Activated CD8-positive, alpha-beta memory T cell treated with anti-CD3 and anti-CD28 coated beads for 4 hours (primary cell): ENCODE measurements at places on chromosomes 2 and 18.

DNA sequence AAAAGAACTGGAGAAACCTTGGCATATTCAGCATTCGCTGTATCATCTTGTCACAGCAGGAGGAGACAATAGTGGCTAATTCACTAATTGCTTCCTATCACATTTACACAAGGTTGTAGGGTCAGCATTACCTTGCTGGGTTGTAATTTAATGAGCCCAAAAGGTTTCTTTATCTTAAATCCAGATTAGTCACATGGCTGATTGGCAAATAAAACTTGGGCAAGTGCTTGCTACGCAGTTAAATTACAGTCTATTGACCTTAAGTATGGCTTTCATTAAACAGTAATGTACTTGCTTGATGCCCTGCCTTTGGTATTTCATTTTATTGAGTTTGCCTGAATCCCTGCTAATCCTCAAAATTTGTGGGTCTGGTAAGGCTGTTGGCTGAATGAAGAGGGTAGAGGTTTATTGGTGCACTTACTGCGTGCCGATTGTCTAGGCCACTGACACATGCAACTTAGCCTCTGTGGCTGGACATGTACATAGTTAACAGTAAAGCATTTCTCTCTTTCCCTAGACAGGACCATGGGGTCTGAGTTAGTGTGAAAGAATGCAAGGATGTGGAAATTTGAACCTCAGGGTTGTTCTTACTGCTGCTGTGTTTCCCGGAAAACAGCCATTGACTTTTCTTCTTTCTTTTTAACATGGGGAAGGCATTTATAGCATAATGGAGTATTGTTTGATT lies 34.3 kb downstream of the FMNL2 start:
- DNase-seq: no peak

GRCh38 chr2:172372436-172372835 lies 55.0 kb upstream of the ITGA6 start:
- DNase-seq: no peak

DNA sequence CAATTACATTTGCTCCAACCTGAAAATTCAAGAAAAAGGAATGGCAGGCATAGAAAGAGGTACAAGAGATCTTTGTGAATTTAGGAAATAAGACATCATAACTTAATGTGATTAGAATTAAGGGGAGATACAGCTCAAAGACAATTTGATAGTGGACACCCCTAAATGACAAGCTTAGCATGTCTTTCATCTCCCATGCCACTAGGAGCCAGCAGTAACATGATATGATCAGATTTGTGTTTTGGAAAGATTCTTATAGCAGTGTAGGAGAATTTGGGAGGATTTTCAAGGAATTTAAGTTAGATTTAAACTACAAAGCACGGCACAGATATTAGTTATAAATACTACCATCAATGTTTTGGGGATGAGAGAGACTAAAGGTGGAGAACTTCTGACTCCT lies 340.8 kb downstream of the RDH14 start:
- DNase-seq: no peak

GRCh38 chr2:114699423-114699944 lies 257.0 kb downstream of the DPP10 start:
- no peak for DNase-seq

- no peak for DNase-seq
Observed at GRCh38 chr2:176484838-176485237, 215.6 kb downstream of the MTX2 start.

DNA sequence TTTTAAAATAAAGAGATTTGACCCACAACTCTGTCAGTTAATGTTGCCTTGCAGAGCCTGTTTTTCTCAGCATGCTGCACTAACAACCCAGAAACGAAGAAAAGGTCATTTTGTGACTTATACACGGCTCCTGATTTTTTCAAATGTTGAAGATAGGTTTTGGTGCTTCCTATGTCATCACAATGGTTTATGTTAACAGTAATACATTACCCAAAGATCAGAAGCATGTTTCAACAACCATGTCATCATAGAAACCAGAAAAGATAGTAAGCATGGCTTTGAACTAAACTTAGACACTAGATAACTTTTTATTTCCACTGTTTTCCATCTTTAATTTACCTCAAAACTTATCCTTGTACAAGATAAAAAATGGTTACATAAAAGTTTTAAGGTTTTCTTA lies 10.1 kb downstream of the BAZ2B start:
- no peak for DNase-seq

DNA sequence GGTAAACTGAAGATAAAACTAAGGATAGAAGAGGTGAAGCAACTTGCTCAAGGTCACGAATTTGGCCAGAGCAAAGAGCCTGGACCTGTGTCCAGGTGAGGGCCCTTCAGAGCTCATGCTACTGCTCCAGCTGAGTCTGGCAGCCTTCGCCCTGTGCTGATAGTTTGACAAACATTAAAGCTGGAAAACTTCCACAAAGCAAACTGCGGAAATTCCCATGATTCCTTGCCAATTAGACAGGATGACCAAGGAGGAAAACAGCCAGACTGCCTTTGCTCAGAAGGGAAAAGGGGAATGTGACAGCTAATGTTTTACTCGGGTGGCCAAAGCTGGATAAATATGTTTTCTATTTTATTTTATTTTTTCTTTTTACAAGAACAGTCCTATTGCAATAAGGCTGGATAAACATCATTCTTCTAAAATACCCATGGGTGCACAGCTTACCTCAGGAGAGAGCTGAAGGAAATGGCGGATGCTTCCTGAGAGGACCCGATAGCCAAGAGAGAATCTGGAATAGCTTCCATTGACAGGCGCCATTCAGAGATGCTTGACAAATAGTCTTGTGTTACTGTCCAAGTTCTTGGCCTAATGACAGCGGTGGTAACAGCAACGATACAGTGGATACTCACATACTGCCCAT lies 5.3 kb upstream of the CTAGE1 start:
- DNase-seq: no peak

- DNase-seq: no peak
Observed at GRCh38 chr2:238106339-238106697, 6.2 kb downstream of the ESPNL start.

- no peak for DNase-seq
Observed at GRCh38 chr2:234162861-234163260, 112.4 kb downstream of the SPP2 start.

- no peak for DNase-seq
Observed at GRCh38 chr2:32755666-32756065, 127.8 kb downstream of the TTC27 start.

- DNase-seq: no peak
Observed at GRCh38 chr18:9866627-9867026, 19.1 kb upstream of the TXNDC2 start.

DNA sequence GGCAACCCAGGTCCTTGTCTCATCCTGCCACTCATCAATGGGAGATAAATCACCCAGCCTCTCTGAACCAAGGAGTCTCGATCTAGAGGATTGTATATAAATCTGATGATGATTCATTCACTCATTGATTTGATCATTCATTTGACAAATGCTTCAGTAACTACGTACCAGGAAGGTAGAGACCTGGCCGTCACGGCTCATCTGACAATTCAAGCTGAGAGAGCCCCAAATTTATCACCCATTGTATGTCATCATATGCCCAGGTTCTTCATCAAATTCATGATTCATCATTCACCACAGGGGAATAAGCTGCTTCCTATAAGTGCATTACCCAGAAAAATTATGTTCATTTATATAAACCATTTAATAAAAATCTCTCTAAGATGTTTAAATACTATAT lies 116.9 kb downstream of the FAM161A start:
- no peak for DNase-seq

DNA sequence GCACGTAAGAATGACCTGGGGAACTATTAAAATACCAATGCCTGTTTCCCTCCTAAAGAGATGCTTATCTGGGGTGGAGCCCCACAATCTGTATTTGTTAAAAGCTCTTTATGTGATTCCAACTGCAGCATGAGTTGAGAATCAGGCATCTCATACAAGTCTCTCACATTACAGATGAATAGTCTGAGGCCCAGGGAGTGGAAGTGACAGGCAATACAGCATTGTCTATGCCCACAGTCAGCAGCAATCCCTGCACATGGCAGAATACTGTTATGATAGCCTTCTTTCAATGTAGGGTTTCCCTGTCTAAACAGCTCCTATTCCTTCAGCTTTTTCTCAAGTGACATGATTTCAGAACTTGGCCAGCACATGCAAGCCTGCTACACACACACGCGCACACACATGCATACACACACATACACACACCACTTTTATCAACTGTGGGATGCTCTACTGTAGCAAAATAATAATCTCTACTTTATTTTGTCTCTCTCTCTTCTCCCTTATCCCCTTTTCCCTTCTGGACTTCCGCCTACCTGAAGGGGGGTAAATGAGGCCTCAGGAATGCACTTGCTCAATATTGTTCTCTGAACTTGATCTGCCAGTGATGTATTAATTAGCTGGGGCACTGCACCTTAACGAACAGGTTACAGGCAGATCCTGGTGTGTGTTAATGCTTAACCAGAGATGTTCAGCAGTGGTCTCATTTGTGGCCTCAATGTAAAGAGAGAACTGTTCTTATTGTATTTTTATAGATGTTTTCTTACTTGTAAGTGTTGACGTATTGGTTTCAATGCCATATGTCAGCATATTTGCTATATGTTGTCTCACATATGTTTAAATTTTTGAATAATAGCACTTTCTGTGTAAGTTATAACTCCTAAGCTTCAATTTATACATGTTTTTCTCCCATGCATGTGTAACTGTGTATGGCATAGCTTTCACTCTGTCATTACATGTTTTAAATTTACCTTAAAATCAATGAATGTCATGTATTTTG lies 116.0 kb downstream of the SETBP1 start:
- DNase-seq: no peak

DNA sequence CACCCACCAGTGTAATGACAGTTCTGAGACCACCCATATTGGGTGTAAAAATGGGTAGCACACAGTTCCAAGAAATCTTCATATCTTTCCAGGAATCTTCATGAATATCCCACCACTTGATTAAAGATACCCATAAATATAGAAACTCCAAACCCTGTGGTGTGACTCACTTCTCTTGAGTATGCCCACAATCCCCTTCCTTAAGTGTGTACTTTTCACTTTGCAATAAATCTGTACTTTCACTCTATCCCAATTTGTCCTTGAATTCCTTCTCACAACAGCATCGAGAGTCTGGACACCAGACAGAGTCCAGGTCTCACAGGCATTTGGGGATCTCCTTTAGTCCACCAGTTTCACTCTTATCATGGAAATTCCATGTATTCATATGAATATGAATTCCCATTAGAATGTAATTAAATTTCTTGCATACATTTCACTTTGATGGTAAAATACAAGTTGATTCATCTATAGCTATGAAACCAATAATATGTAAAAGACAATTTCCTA lies 287.0 kb upstream of the SESTD1 start:
- DNase-seq: no peak

GRCh38 chr2:119939915-119940314 lies 73.0 kb upstream of the EPB41L5 start:
- DNase-seq: no peak

GRCh38 chr18:48990481-48991318 lies 39.9 kb upstream of the SMAD7 start:
- no peak for DNase-seq

DNA sequence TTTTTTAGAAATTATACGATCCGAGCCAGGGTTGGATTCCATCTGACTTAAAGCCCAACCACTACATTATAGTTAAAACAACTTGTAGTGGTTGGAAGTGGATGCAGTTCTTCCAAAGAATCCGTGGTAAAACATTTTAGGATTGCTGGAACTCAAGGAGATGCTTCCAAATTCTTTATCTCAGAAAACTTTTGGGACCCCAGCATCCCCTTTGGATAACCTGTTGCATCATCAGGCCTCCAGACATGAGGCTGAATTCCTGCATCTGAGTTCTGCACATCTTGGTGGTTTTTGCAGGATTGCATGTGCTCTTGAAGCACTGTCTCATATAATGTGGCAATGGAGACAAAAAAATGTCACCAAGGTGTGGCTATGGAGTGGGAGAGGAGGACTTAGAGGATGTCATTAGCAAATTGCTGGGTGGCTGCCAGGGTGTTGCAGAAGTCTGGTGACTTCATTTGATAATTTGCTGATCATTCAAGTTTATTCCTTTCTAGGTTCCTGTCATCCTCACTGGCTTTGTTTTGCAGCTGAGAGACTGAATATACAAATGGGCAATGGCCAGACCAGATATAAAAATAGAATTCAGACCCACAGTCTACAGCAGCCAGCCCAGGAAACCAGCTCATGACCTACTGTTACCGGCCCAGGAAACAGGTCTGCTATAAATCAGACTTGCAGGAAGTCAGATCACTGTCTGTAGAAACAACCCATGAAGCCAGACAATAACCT lies 207.7 kb downstream of the BCL2 start:
- no peak for DNase-seq

DNA sequence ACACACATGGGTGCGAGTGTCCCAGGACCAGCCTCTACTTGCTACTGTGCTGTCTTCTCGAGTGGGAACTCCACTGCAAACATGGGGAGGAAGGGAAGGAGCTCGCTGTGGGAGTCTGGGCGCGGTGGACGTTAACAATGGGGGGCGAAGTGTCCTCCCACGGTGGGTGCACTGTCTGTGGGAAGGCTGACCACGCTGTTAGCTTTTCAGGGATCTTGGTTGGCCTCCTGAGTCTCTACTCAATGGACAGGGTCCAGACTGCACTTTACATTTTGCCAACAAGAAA lies 146.7 kb downstream of the MBP start:
- DNase-seq: no peak

DNA sequence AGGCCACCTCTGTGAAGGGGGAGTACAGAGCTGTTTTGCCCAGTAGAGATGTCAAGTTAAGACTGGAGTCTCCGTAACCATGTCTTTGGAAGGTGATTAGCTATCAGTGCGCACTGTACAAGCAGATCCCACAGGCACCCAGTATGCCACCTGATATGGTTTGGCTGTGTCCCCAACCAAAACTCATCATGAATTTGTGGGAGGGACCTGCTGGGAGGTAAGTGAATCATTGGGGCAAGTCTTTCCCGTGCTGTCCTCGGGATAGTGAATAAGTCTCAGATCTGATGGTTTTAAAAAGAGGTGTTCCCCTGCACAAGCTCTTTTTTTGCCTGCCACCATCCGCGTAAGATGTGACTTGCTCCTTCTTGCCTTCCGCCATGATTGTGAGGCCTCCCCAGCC lies 90.2 kb downstream of the ACTR2 start:
- no peak for DNase-seq

- no peak for DNase-seq
Observed at GRCh38 chr2:58922245-58922644, 681.1 kb upstream of the FANCL start.
